Activated CD4-positive, alpha-beta T cell treated with anti-CD3 and anti-CD28 coated beads, Interleukin-2, amount 10 ng/mL, durations not matched to agents 7 days and 5 days (primary cell): ENCODE measurements at places on chromosomes 2 and 18. TPM values are rescaled to one million over a fixed set of nuclear protein-coding genes. Genes with fewer than 3 reads are reported as not detected.

- no peak for DNase-seq
Measured at GRCh38 chr2:28319118-28320008, 73.3 kb upstream of the FOSL2 start.

GRCh38 chr2:227462462-227462951 is 9.4 kb upstream of the AGFG1 start:
- no peak for DNase-seq

- no peak for DNase-seq
Measured at GRCh38 chr2:26500406-26500805, 22.5 kb upstream of the OTOF start.

Gene IFIH1
- total RNA-seq: 65.5 TPM

Gene SCYGR4
- not detected for total RNA-seq
